Fibroblast of skin of scalp (primary cell): ENCODE measurements at places on chromosomes 3 and 15.

GRCh38 chr15:72271895-72272212 is 500 bp downstream of the PARP6 start:
- DNase-seq, result peak; percentile 3

GRCh38 chr3:158909870-158910269 is 108.0 kb downstream of the MFSD1 start:
- peak; percentile 56 for DNase-seq

- no peak for DNase-seq
Measured at GRCh38 chr15:64425221-64425620, 35.2 kb upstream of the ZNF609 start.

DNA sequence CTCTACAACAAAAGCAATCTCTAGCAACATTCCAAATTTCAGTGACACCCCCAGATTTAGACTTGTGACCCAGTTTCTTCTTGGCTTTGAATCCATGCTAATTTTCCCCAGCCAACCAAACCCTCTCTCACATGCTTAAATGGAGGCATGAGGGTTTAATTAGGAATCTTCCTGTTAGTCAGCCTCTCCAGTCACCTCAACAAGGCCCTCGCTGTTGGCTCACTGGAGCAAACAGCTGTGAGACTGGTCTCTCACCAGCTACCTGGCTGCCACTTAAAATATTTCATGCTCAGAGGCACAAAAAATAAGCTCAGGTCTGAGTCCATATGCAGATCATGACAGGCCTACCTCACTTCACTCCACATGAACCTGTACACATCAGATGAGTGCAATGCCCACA is 630.4 kb upstream of the ADAMTS9 start:
- DNase-seq, result no peak

DNA sequence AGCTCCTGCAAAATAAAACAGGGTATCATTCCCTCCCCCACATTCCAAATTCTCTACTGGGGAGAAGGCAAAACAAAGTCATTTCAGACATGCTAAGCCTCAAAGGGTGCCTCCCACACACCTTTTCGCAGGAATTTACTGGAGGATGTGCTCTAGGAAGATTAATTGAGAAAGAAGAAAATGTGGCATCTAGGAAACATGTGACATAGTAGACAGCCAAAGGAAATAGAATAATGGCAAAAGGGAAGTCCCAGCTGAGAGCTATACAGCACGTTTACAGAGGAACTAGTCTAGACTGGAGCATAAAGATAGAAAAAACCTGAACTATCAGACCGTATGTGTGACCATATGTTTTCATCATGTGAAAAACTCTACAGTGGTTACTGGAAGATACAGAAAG is 58.8 kb upstream of the MELTF start:
- DNase-seq, result no peak

DNA sequence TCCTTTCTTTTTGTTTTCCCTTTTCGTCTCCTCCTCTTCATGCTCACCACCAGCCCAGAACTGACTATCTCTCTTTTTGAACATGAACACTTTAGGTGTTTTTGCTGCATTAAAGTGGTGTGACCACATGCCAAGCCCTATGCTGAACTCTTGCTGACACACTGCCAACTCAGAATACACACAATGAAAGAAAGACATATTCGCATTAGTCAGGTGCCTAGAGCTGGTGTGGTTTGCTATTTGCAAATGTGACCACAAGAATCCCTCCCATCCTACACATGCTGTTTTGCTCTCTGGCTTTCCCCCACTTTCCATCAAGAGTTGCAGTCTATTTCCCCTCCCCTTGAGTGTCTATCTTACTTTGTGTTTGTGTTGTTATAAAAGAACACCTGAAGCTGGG is 967.8 kb upstream of the CFAP20DC start:
- peak; percentile 4 for DNase-seq

- peak; percentile 24 for DNase-seq
Measured at GRCh38 chr15:88220443-88221335, 35.9 kb downstream of the NTRK3 start.

DNA sequence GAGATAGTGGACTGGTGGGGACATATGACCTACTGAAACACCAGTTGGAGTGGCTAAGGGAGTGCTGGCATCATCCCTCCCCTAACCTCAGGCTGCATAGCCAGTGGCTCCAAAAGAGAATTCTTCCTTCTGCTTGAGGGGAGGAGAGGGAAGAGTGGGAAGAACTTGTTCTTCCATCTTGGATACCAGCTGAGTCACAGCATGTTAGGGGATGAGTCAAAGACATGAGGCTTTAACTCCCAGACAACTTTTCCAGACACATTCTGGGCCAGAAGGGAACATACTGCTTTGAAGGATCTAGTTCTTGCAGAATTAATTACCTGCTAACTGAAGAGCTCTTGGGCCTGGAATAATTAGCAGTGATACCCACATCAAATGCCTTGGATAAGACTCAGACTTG is 36.8 kb upstream of the PEX5L start:
- no peak for DNase-seq

- no peak for DNase-seq
Measured at GRCh38 chr3:115102046-115102445, 45.0 kb downstream of the ZBTB20 start.

DNA sequence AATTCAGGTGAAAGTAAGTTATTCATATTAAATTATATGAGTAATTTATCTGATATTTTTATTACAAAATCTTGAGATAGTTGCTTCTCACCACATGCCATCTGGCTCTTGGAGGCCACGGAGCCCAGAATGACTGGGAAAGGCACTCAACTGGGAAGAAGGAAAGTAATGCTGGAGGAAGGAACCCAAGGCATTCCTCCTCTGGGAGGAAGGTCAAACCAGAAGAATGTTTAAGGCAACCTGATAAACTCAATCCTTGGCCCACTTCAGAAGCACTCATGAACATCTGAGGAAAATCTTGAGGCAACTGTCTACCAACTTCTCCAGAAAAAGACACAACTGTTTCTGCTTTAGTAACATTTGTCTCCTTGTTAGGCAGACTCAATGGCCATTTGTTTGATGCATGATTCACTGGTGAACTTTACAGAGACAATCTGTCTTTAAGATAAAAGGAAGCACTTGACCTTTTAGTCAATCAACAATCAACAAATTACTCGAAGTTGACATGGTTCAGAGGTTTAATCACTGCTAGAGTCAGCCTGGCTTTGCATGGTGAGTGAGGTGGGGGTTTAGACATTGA is 261.4 kb upstream of the MME start:
- no peak for DNase-seq

DNA sequence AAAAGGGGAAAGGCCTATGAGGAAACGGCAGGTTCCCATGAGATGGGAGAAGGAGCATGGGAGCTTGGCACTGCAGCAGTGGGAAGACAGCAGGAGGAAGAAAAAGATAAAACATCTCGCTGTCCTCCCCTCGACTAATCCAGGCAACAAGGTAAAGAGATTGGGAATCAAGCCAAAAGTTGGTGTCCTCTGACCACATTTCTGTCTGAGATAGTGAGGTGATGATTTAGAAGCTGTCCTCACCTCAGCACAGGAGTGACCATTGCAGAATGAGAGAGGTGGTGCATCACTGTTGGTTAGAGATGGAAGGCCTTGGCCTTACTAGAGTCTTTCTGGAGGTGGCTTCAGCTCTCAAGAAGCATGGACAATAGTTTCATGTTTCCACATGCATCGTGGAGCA is 226.6 kb upstream of the CCDC54 start:
- no peak for DNase-seq

- DNase-seq, result no peak
Measured at GRCh38 chr15:95825671-95826411, 504.7 kb upstream of the NR2F2 start.

- DNase-seq, result peak; percentile 80
Measured at GRCh38 chr3:108202080-108202479, 20.1 kb downstream of the IFT57 start.

- no peak for DNase-seq
Measured at GRCh38 chr3:55172913-55173312, 245.1 kb upstream of the LRTM1 start.

DNA sequence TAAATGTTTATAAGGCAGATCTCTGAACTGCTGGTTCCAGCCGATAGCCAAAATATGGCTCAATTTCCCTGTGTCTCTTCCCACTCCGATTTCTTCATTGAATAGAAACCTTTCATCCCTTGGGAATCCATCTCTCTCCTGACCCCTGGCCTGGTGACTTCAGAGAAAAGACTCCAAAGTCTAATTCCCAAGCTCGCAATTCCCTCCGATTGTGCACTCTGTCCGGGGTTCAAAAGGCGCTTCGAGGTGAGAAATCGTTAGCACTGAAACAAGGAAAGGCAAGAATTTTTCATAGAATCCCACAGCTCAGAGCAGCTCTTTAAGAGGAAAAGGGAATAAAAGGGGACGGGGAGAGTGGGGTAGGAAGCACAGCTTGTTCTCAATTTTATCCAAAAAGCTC is 18.4 kb upstream of the RAD18 start:
- no peak for DNase-seq

DNA sequence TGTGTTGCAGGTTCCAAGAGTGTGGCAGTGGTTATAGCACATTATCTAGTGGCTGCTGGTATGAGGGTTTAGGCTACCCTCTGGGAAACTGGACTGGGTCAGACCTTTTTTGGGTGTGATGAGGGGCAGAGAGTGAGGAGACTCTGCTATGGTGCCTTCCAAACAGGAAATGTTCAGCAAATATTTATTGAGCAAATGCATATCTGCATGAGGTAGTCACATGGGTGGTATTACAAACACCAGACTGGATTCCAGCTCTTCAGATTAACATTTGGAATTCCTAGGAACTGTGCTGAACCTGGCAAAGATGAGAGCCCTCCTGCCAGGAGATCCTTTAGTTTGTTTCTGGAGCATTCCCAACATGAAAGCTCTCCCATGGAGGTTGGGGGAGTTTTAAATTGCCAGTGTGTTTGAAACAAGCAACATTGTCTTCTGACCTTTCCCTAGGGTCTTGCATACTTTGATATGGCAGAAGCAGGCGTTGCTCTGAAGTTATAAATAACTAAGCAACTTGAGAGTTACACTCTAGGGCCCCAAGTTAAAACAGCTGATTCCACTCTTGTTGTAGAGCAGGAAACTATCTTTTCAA is 341.2 kb upstream of the C2CD4B start:
- DNase-seq, result peak; percentile 81

DNA sequence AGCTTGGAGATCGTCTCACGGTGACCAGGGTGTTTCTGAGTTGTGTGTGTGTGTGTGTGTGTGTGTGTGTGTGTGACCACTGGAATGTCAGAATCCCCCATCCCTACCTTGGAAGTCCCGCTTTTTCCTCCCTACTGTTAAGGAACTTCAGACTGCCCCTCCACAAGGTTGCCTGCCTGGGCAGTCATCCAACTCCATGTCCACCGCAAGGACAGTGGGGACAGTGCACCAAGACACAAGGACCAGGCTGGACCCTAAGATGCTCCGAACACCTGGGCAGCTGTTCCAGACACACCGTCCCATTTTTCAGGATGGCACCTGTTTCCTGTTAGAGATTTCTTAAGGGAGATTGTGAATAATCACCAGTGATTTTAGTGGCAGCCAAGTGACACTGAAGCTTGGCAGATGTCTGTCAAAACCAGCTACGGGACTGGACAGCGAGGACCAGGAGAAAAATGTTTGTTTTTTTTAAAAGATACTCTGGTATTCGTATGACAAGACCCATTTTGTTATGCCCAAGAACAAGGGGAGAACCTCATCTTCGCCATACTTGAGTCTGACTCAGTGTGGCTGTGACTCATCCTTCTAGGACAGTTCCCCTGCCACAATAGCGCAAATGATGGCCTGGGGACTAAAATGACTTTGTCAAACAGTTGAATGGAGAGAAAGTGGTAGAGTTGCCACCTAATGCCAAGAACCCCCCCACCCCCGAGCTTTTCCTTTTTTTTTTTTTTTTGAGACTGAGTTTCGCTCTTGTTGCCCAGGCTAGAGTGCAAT is 15.5 kb downstream of the PAQR9 start:
- peak; percentile 15 for DNase-seq

GRCh38 chr15:68630211-68630555 is 51.4 kb downstream of the CORO2B start:
- no peak for DNase-seq

- DNase-seq, result no peak
Measured at GRCh38 chr3:122898298-122898697, 103.4 kb downstream of the SLC49A4 start.

DNA sequence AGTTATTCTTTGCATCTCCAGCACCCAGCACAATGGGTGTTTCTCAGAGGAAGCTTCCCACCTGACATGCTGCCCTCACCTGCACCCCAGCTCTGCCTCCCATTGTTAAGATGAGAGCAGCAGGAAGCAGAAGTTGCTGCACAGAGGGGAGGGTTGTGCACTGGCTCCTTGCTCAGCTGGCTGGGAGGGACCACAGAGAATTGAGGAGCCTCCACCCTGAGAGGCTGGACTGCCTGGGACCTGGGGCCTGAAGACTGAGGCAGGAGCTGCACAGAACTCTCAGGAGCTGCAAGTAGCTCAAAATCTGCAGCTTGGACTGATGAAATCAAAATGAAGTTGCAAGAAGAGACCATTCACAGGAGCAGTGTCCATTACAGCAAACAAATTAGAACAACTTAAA is 222.3 kb upstream of the LINGO1 start:
- no peak for DNase-seq

- peak; percentile 38 for DNase-seq
Measured at GRCh38 chr3:50226888-50227389, 9.1 kb upstream of the GNAI2 start.

- no peak for DNase-seq
Measured at GRCh38 chr15:93017526-93017925, 71.5 kb downstream of the RGMA start.

GRCh38 chr3:169387751-169388696 is 275.5 kb downstream of the MECOM start:
- peak; percentile 3 for DNase-seq
